ENCODE measurements at places on chromosomes 3 and 15.

DNA sequence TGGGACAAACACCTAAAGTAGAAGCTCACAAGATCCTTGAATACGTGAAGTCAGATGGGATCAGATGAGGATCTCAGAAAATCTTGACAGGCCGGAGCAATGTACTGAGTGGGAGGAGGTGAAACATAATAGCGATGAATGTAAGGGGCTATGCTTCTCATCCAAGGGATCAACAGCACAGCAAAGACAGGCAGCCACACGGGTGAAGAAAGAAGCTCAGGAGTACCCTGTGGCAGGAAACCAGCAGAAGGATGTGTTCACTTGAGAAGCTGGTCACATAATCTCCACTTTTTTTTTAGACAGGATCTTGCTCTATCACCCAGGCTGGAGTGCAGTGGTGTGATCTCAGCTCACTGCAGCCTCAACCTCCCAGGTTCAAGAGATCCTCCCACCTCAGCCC, 92.4 kb downstream of the MEGF11 start:
- no peak for DNase-seq

GRCh38 chr3:22858486-22858885, 344.6 kb upstream of the UBE2E2 start:
- DNase-seq, result no peak

- no peak for DNase-seq
Observed at GRCh38 chr3:186985661-186986364, 55.5 kb downstream of the ST6GAL1 start.

DNA sequence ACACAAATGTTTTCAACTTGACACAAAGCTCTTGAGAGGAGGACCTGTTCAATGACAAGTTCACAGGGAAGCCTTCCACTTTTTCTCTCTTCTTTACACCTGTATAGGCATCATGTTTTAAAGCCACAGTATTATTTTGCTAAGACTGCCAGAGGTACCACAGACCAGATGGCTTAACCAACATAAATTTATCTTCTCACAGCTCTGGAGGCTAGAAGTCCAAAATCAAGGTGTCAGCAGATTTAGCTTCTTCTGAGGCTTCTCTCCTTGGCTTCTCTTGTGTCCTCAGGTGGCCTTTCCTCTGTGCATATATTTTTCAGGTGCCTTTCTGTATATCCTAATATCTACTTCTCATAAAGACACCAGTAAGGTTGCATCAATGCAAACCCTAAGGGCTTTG, 435.2 kb upstream of the GBE1 start:
- DNase-seq, result no peak

GRCh38 chr3:143206955-143207337, 87.4 kb downstream of the CHST2 start:
- no peak for DNase-seq

DNA sequence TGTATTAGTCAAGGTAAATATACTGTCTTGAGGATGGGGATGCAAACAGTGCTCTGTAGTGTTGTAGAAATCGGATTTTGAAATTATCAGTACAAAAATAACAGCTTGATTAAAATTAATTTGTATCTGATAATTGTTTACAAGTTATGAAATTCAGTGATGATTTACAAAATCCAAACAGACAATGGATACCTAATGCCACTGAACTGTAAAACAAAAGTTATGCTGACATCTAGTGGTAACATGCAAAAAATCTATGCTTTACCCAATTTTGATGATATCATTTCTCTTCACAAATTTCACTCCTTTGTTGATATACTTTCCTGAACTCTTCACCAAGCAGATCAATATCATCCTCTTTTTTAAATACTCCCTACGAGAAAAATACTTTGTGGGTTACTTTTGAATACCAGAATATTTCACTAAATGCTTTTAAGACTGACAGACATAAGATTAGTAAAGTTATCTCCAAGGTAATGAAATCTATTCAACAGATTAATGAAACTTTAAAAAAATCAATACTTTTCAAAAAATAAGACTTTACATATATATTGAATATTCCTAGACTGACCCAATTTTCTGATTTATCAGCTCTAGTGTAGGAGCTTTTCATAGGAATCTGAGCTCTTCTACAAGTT, 36.0 kb downstream of the MNS1 start:
- DNase-seq, result no peak

DNA sequence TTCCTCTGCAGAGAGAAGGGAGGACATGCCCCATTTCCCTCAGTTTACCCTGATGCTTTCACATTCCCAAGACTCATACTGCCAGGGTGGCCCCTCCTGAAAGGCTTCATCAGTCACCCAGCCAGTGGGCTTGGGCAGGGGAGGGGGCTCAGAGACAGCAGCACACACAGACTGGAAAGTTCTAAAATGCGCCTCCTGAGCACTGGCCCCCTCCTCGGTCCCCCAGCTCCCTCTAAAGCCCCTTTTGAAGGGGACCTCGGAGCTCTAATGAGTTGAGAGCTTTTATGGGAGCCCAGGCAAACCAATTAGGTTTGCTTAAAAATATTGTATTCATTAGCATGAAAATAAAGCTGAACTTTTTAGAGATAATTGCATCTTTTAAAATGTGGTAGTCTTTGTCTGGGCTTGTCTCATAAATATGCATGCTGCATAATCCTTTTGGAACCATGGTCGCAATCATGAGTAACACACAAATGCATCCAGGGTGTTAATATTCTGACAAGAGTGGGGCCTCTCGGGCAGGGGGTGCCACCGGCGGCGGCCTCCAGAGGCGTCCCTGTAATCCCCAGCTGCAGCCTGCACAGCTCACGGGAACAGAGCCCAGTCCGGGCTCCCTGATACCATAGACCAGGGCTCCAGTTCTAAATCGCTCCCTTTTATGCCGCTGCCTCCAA, 78.5 kb downstream of the RPLP1 start:
- DNase-seq, result no peak

- no peak for DNase-seq
Observed at GRCh38 chr3:97037294-97037943, 223.0 kb downstream of the EPHA6 start.

- DNase-seq, result no peak
Observed at GRCh38 chr3:174122411-174122810, 724.9 kb downstream of the NLGN1 start.

DNA sequence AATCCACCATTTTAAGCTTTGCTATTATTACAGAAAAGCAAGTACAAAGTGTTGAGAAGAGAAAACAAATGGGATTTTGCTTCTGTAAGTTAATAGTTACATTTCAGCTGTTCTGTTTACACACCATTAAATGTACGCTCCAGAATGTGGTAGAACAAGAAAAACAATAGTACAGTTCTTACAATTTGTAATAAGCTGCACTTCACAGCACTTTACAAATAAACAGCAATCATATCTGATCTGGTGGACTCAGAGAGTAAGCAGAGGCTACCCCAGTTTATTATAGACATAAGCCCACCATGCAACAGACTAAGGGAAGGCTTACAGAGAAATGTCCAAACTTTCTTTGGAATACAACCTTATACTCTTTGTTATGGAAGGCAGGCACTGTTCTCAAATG, 126.4 kb downstream of the OXSM start:
- DNase-seq, result no peak

DNA sequence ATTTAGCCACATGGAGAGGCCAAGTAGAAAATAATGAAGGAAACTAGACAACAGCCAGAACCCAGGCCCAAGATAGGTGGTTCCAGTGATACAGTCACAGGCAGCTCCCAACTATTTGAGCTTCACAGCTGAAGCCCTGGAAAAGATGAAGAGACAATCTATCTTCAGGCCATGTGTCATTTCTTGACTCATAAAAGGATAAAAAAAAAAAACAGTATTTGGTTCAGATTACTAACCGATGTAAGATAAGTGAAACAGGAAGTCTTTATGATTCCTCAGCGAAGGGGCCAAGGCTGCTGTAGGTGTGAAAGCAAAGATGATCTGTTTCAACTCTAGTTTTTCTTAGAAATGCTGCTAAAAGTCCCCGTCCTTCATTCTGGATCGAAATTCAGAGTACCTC, 394.6 kb downstream of the ZNF385D start:
- no peak for DNase-seq

DNA sequence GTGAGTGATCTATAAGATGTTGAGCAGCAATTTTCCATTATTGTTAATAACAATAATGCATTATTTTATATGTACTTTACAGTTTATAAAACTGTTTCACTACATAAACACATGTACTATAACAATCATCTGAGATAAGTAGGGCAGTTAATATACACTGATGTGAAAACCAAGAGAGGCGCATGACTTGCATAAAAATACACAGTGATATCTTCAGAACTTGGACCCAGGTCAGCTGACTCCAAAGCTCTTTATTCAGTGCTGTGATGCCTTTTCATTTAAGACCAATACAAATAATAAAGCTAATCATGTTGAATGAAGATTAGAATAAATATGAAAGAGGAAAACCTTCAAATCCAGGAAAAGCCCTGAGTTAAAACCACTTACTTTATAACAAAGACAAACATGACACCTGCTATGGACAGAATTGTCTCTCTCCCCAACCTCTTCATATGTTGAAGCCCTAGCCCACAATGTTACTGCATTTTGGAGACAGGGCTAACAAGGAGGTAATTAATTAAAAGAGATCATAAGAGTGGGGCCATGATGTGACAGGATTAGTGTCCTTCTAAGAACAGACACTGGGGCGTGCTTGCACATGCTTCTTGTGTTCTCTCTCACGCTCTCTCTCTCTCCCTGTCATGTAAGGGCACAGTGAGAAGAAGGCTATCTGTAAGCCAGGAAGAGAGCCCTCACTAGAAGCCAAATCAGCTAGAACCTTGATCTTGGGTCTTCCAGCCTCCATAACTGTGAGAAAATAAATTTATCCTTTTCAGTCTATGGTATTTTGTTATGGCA, 55.8 kb upstream of the TSPAN3 start:
- no peak for DNase-seq

- DNase-seq, result no peak
Observed at GRCh38 chr3:30871720-30872119, 22.7 kb downstream of the GADL1 start.

DNA sequence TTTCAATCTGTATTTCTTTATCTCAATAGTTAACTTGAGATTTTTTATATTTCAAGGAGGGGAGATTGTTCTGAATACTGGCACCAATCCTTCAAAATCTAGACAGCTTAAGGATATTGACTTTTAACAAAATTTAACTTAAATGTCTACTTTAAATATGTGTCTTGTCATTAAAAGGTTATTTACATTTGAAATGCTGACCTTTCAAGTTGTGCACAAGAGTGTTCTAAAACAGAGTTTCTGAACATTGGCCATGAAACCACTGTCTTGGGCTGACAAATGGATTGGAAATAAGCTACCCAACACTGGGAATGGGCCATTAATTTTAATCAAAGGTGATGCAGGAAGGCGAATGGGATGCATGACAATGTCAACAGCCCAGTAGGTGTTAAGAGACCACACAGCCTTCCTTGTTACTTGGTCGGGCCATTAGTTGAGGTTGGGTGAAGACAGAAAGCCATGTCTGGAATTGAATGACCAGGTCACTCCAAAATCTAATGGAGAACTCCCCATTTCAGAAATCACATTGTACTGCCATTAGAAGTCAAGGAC, 128.5 kb downstream of the CDIN1 start:
- DNase-seq, result no peak

DNA sequence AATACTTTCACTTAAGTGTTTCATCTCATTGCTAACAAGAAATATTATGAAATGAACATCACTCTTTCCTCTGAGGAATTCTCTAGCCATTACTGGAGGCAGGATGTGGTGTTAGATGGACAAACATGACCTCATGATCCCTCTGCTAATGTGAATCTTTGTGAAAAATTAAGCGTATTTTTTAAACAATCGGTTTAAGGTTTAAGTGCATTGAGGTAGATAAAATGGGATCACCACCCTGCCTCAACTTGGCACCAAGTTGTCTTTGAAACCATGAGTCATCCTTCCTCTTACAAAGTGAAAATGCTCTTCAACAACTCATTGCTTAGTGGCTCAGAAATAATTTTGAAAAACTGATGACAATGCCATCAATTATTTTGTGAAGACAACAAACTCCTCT, 76.0 kb upstream of the DCBLD2 start:
- no peak for DNase-seq

GRCh38 chr15:68347392-68347791, 69.8 kb downstream of the FEM1B start:
- DNase-seq, result no peak

- DNase-seq, result no peak
Observed at GRCh38 chr3:46484911-46485778, 12.6 kb upstream of the RTP3 start.

- no peak for DNase-seq
Observed at GRCh38 chr3:133998691-133999241, 31.0 kb downstream of the SLCO2A1 start.

DNA sequence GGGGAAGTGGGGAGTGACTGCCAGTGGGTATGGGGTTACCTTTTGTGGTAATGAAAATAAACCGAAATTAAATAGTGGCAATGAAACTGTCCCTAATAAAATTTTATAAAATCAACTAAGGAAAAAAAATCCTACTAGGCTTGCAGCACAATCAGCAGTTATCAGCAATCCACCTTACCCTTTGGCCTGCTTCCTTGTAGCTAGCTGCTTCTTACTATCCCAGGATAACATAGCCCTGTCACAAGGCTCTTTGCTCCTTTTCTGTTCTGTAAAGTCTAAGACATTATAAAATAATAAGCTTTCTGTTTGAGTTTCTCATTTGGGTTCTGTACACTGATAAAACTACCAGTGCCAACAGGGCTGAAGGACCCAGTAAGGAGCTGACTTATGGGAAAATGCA, 23.0 kb upstream of the CTXND1 start:
- DNase-seq, result no peak

- DNase-seq, result no peak
Observed at GRCh38 chr15:80155001-80155377, 2.2 kb downstream of the FAH start.

- no peak for DNase-seq
Observed at GRCh38 chr3:108125153-108125543, 34.3 kb upstream of the CD47 start.

DNA sequence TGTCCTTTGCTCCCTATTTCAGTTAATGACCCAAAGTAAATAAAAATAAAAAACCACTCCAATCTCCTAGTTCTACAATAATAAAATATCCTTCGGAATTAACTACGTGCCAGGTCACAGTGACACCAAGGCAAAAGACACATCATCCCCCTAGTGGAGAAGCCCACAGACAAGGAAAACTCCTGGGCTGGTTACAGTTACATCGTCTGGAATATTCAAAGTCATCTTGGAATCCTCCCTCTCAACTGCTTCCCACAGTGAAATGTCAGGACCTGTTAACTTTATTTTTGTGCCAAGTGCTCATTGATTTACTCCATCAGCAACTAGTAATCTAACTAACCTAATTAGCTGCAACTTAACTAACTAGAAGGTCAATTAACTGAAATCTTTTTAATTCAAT, 349.3 kb downstream of the MAGI1 start:
- DNase-seq, result no peak

GRCh38 chr3:71659864-71660591, 65.2 kb downstream of the EIF4E3 start:
- no peak for DNase-seq

DNA sequence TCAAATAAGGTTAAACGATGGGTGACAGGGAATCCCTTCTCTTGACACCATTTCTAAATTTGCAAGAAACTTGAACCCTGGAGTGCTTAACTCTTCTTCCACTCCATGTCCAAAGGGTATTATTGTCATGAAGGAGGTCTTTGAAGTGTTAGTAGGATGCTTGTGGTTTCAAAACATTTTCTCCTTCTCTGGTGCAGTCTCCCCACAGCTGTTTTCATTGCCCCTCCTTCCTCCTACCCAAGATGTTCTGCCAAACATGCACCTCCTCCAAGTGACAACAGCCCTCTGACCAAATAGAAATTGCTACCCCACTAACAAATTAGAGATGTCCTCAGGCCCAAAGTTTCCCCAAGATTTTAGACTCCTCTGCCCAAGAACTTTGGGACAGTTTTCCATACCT, 151.4 kb downstream of the POLR2M start:
- DNase-seq, result no peak

Measured in cortex of kidney (tissue), 1 donor.